ENCODE measurements at places on chromosomes 12 and 14.

DNA sequence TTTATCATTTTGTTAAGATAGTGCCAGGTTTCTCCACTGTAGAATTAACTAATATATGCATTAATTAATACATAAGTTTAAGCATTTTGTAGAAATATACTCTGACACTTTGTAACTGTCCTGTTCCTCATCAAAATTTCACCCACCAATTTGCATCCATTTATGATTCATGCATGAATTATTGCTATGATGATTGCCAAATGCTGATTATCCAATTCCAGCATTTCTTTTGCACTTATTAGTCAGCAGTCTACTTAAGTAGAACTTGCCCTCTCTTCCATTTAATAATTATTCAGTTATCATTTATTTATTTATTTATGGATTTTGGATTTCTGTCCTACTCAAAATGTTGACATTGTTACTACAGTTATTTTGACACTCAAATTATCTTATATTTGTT is 72.2 kb downstream of the SLC6A15 start:
- DNase-seq = no peak

DNA sequence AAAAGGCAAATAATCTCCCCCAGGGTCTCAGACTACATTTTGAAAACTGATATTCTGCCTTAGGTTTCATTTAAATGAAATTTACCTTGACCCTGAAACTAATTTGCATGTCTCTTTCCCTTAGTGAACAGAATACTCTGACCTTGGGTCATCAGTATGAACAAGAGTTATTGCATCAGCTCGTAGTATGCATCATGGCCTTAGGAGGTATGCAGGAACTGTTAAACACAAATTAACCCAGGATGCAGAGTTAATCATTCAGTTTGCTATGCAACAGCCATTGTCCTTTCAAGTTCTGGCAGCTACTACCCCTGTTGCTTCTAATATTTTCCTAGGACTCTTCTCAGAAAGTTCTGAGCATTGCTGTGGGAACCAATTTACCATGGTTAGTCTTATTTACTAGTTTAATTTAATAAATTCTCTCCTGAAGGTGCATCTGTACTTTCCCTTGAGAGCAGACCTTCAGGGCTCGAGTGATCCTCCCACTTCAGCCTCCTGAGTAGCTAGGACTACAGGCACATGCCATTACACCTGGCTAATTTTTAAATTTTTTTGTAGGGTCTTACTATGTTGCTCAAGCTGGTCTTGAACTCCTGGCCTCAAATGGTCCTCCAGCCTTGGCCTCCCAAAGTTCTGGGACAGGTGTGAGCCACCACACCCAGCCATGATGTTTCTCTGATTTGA is 126.7 kb downstream of the TTC6 start:
- DNase-seq = no peak

DNA sequence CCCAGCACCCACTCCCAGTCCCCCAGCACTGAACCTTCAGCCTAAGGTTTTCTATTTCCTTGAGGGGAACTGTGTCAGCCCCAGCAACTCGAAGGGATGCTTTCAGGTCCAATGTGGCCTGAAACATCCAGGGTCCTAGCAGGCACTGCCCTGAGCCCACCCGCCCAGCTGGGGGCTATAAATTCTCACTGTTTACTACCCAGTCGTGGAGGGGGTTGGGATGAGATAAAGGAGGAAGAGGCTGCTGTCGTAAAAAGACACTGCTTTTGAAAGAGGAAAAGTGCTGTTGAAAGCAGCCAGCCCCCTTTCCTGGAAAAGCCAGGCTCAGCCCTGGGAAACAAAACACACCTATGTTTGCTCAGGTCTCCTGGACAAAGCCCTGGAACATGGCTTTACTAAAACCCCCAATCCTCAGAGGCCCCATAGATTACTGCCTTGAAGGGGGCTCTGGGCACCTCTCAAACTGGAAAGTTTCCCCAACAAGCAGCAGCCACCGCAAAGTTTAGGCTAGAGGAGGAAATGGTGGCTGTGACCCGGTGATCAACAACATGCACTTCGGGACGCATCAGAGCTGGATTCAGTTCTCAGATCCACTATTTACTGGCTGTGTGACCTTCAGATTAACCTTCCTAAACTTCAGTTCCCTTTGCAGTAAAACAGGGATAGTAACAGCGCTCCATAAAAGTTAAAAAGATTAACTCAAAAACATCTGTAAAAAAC is 51.0 kb downstream of the ACTN1 start:
- DNase-seq = no peak

DNA sequence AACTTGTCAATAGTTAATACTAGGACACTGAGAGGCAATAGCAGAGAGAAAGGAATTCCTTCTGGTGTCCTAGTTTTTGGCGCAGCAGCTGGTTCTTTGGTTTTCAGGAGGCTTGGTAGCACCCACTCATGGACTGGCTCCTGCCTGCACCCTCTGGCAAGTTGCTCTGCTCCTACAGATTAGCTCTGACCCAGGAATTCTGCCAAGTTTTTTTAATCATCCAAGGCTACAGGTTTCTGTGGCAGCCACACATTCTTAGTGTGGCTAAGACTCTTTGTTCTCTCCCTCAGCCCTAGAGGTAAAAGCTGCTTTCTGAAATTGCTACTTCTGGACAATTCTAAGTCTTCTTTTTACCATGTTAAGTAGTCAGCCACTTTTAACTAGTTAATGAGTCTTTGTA is 72.0 kb upstream of the FKBP4 start:
- DNase-seq = no peak

DNA sequence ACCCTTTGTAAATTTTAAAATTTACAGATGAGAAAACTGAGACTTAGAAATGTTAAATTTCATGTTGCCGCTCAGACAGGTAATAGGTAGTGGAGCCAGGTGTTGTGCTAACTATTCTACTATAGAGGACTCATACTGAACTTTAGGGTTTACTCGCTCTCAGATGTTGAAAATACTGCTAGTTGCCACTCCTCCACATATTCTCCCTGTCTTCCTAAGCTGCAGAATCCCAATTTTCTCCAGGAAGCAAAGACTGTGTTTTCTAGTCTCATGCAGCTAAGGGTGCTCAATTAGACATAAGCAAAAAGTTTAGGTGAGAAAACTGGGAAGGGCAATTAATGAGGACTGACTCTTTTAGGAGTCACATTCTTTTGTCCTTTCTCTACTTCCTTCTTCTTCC is 612.3 kb downstream of the KCNH5 start:
- no peak for DNase-seq

DNA sequence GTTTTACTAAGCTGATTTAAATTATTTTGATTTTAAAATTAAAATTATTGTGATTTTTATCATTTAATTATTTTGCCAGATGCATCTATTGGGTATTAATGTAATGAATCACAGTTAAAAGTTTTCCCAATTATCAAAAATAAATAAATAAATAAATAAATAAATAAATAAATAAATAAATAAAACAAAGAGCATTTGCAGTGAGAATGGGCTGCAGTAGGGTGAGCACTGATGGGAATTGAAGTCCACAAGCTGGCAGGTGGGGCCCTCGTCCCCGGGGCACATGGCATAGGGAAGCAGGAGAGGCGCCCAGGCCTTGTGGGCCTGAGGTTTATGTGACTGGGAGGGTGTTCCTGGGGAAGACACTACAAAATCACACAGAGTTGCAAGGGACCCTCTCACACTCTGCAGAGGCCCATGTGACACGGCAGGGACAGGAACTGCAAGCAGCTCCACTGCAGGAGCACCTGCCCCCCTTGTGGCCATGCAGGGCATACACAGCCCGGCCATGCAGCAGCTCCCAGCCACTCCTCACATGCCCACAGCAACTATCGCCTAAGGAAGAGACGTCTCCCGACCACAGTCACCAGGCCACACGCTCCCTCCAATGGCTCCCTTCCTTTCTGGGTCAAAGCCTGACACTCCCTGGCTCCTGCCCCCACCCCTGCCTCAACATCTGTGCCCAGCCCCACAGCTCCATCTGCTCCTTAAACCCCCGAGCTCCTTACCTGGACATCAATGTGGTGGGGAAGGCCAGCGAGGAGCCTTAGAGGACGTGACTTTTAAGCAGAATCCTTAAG is 256.3 kb upstream of the SFSWAP start:
- DNase-seq = no peak

GRCh38 chr14:32474478-32475195 is 145.5 kb downstream of the AKAP6 start:
- DNase-seq = no peak

DNA sequence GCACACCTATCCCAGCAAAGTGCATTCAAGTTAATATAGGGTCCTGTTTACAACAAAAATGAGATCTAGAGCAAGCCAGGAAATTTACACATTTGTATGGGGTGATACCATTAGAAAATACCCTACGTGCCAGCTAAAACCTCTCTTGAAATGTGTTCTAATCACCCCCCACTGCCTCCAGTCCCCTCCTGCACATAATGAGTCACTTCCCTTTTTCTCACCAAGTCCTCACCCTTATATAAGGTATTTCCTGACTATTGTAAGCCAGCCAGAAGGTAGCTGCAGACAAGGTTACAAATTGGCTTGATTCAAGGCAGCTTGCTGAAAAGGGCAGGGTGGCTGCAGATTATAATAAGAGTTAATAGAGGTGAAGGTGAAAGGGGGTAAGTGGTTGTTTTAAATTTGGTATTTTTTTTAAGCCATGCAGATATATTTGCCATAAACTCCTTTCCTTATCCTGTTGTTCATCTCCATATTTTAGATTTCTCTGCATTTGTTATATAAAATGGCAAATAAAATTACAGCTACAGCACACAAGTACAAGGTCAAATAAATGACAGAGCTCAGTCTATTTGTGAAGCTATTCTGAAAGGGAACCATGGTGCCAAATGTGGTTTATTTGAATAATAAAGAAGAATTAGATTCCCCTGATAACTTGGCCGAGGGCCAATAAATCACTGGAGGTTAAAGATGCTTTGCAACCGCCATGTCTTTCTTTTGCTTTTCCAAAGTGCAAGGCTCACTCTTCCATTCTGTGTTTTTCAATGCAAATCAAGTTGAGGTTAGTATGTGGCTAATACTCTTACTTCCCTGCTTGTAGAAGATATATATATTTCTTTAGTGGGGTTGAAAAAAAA is 385.9 kb downstream of the EGLN3 start:
- DNase-seq = no peak

DNA sequence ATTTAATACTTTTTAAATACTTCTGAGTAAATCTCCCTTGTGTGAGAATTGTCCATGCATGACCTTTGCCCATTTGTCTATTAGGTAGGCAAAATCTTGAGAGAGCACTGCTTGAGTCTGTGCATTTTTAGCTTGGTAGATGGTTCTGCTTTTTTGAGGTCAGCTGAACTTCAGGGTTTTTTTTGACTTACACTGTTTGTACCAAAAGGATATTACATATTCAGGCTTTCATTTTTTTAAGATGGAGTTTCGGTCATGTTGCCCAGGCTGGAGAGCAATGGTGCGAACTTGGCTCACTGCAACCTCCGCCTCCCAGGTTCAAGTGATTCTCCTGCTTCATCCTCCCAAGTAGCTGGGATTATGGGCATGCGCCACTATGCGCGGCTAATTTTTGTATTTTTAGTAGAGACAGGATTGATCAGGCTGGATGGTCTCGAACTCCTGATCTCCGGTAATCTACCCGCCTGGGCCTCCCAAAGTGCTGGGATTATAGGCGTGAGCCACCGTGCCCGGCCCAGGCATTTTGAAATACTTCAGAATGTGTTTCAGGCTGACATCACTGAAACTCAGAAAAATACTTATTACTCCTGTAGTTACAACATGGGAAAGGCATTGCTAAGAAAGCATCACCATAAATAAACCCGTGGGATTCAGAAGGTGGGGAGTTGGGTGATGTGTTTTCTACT is 11.1 kb downstream of the RASSF3 start:
- no peak for DNase-seq

DNA sequence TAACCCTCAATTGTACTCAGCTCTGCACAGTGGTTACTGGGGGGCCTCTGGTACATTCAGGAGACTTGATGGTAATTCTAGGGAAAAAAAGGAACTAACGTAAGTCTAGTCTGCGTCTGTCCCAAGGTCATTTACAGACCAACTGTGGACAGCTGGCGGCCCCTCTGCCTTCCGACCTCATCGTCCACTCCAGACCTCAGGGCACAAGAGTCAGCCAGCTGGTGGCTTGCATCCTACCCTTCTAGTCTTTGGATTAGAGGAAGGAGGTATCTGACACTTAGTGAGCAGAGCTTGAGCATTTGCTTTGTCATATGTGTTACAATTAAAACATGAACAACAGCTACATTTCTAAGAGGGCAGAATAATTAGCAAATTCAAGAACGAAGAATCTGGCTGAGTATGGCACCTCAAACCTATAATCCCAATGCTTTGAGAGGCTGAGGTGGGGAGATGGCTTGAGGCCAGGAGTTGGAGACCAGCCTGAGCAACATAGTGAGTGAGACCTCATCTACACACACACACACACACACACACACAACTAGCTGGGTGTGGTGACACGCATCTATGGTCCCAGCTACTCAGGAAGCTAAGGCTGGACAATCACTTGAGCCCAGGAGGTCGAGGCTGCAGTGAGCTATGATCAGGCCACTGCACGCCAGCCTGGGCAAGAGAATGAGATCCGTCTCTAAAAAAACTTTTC is 36.5 kb downstream of the SSH1 start:
- DNase-seq = no peak

GRCh38 chr12:80692114-80692513 is 15.3 kb upstream of the MYF6 start:
- DNase-seq = no peak

DNA sequence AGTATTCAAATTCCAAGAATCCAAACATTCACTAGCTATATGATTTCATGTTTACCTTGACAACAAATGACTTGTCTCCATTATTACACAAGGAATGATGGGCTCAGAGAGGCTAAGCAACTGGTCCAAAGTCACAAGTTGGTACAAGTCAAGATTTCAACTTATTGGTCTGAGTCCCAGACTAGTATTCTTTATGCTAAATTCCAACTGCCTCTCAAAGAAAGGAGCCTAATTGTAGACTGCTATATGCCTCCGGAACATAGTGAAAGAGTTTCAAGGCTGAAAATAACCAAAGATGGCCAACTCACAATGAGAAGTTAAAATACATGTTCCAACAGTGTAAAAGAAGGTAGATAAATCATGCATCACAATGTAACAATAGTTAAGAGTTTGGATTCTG is 7.5 kb downstream of the BTG1 start:
- DNase-seq = no peak

All from prostate gland (tissue), 2 donors.